ENCODE measurements at places on chromosomes 2 and 18.

- DNase-seq = no peak
These were observed 66.2 kb downstream of the DIPK1C start for GRCh38 chr18:74390900-74391299.

DNA sequence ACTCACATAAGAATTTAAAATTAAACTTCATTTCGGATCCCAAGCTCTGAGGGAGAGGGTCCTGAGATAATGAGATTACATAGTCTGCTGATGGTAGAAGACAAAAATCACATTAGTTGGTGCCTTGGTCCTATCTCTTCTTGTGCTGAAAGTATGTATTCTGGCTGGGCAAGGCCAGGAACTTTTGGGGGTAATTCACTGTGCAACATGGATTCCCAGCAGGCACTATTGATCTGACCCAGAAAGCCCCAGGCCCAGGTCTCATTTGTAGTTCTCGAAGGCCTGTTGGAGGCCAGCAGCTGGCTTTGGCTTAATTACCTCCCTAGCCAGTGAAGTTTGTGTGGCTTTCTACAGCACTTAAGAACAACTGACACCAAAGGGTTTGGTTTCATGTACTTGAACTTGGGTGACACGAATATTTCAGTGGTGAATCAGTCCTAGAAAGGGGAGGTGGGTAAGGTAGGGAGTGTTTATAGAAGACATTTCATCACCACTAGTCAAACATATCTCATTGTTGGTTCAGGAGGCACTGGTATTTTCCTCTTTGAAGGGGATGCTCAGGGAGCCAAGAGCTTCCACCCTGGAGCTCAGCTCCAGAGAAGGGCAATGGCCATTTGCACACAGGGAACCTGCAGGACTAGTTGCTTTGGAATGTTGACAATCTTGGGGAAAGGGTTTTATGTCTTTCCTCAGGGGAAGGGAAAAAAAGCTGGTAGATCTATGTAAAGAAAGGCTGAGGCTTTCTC, 217.8 kb downstream of the OSR1 start:
- DNase-seq = no peak

GRCh38 chr2:222504719-222505118, 80.4 kb downstream of the SGPP2 start:
- DNase-seq = no peak

DNA sequence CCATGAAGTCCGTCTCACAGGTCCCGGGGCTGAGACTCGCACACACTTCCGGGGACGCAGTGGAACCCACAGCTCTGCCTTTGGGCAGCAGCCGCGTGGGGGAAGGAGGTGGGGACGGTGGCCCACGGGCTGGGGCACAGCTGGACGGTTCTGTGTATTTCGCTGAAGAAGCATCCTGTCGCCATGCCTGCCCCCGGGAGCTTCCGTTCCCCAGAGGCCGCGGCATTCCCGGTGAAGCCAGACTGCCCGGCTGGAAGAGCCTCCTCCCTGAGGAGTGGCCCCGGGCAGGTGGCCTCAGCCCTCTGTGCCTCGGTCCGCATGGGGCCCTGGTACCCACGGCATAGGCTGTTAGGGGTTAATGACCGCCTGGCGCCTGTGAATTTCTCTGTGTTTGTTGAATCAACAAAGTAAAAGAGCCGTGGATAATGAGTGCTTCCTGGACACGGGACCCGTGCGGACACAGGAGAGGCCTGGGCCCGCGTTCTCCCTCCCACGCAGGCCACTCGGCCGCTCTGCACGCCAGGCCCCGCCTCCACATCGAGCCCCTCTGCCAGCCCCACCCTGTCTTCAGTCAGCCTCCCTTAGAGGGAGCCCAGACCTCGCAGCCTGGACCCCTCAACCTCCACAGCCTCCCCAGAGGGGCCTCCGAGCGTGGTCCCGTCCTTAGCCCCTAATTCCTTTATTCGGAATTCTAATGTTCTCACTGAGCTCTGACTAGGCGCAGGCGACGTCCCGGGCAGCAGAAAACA, 51.0 kb downstream of the KCNG2 start:
- DNase-seq = no peak

- no peak for DNase-seq
These were observed 15.4 kb downstream of the PDK1 start for GRCh38 chr2:172571245-172571644.

- no peak for DNase-seq
These were observed 68.8 kb downstream of the GALNT13 start for GRCh38 chr2:153940511-153940910.

GRCh38 chr2:37657471-37657870, 14.0 kb downstream of the CDC42EP3 start:
- no peak for DNase-seq

DNA sequence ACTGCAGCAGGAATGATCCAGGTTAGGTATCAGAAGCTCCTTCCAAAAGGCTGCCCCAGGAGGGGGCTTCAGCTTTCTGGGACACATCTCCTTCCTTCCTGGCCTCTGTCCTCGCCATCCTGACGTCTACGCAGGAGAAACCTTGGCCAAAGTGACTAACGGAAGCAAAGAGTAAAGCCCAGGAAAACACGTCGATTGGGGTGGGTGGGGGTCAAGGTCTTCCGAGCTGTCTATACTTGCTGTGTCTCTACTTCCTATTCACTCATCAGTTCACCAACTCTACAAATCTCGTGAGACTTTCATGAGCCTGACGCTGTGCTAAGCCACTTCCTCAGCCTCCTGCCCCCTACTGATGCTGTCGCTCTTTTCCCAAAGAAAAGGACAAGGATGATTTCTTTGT, 212.6 kb downstream of the TNS1 start:
- DNase-seq = no peak

DNA sequence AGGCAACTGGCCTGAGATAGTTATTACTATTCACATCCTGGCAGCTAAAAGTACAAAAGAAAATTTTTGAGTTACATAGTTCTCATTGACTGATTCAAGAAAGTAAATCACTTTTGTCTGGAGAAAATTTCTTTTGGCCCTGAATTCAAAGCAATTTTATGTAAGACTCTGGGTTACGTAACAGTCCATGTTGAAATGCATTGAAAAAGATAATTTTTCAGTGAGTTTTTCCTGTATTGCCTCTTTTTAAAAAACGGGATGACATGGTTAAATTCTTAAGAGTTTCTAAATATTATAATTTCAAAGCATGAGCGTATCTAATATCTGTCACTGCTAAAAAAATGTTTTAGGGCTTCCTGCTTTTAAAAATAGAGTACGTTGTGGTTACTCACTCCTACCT, 72.7 kb downstream of the ANKRD12 start:
- no peak for DNase-seq

DNA sequence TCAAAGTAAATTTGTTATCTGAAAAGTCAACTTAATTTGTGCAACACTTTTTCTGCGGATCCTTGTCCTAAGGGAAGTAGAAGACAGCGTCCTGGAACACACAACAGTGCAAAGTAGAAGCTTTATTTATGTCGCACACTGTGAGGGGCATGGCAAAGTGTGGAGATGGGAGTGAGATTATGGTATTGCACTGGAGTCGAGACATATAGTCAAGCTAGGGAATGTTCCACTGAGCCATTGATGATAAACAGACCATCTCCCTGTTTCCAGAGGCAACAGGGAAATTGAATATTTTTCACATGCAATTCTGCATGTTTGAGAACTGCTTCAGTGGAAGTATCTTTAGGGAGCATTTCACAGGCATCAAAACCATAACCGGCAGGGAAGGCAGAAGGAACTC, 46.2 kb downstream of the LRRTM1 start:
- no peak for DNase-seq

GRCh38 chr2:211879323-211879722, 659.3 kb downstream of the ERBB4 start:
- no peak for DNase-seq

GRCh38 chr18:2204736-2205135, 366.6 kb downstream of the METTL4 start:
- no peak for DNase-seq

- DNase-seq = peak; percentile 59
These were observed 126.0 kb downstream of the OSBPL1A start for GRCh38 chr18:24271381-24272228.

- no peak for DNase-seq
These were observed 86.8 kb downstream of the CLIP4 start for GRCh38 chr2:29201979-29202378.

- no peak for DNase-seq
These were observed 481.3 kb downstream of the PIK3C3 start for GRCh38 chr18:42436222-42436765.

DNA sequence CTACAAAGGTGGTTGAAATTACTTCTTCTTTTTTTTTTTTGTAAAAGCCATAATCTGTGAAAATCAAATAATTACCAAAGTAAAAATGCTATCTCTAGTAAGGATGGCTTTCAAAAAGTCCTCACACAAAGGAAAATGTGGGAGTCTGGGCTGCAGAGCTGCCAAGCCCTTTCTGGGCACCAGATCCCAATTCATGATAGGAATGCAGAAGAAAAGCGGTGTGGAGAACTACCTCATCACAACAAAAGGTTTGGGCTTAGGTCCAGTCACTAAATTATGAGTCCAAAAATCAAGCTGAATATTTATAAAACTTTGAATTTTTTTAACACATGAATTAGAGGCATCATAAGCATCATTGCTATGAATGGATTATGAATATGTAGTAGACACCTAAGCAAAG, 30.8 kb upstream of the EPHA4 start:
- no peak for DNase-seq

DNA sequence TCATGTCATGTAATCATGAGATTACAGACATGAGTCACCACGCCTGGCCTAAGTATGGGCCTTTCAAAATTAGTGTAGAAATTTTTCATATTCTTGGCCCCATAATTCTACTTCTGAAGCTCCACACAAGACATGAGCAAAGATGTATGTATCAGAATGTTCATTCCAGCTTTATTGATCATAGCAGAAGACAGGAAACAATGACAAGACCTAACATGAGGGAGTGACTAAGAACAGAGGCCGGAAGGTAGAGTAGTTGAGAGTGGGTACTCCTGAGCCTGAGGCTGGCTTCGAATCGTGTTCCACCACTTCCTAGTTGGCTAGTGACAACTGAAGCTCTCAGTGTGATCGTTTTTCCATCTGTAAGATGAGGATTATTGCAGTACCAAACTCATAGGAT, 89.3 kb downstream of the ARMC9 start:
- DNase-seq = no peak

- DNase-seq = no peak
These were observed 10.3 kb upstream of the CIB4 start for GRCh38 chr2:26651470-26651771.

DNA sequence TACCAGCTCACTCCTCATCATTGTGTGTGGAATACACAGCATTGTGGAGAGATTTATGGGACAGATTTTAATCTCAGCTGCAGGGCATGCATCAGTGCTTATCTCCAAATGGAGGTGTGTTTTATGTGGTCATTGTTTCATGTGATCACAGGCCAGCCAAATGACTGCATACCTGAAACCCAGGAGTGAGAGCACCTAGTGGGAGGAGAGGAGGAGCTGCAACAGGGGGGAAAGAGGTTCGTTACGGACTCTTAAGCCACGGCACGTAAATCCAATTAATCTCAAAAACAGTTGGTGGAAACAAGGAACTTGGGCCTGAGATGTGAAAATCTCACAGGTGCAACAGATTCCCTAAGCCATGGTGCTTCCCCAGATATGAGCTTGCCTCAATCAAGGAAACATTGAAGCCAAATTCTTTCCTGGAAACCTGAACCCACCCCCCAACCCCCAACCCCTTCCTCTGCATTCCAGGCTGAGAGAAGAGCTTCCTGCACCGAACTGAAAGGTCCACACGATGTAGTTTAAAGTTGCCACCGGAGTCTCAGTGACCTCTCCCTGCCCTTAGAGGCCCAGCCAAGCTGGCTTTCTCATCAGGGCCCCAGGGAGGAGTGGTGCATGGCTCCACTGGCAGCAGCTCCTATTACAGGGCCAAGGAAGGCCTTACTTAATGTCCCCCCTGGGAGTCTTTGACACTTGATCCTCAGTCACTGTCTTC, 167.4 kb downstream of the C1D start:
- no peak for DNase-seq

DNA sequence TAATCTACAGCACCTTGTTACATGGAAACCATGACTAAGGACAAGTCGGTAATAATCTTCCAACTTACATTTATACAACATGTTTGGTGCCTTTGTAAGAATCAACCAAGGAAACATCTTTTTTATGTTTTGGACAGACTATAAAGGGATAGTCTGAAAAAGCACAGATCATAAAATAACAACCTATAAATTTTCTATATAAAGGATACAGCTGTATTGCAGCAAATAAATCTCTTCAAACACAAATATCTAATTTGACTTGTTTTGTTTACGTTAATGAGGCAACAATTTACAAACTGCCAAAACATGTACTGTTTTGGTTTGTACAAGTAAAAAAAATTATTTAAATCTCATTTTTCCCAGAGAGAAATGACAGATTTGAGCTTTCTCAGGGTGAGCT, 92.5 kb downstream of the SRBD1 start:
- DNase-seq = no peak

- no peak for DNase-seq
These were observed 233.7 kb downstream of the EN1 start for GRCh38 chr2:118613737-118614136.

DNA sequence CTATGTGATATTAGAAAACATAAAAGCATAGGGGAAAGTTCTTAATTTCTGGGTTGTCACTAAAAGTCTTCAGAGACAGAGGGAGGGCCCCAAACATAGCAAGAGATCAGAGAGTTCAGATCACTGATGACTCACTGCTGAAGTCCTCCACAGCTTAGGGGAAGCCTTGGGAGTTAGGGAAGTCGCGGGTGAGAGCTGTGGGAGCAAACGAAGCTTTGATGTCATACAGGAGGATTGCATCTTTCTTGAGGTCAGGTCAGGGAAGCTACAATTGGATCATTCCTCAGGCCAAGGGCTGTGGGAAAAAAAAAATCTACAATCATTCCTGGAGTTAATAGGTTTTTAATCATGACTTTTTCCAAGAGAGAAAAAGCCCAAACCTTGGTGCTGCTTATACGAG, 96.2 kb downstream of the COPS8 start:
- DNase-seq = no peak

GRCh38 chr18:77105028-77105427, 27.6 kb downstream of the MBP start:
- DNase-seq = no peak

- DNase-seq = no peak
These were observed 17.6 kb downstream of the PMAIP1 start for GRCh38 chr18:59917422-59917821.

GRCh38 chr2:219460424-219460926, 25.8 kb downstream of the SPEG start:
- DNase-seq = peak; percentile 79

DNA sequence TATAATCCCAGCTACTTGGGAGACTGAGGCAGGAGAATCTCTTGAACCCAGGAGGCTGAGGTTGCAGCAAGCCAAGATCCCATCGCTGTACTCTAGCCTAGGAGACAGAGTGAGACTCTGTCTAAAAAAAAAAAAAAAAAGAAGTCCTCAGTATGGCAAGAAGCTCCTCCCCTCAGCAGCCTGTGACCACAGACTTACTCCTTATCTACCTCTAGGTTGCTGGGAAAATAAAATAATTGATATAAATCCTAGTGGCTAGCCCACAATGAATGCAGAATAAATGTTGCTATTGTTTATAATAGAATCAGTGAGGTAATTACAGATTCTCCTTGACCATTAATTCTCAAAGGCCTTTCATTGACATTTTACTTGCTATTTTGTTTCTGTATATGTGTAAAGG, 70.6 kb downstream of the IRS1 start:
- no peak for DNase-seq
